ENCODE measurements at places on chromosomes 11 and 22.

DNA sequence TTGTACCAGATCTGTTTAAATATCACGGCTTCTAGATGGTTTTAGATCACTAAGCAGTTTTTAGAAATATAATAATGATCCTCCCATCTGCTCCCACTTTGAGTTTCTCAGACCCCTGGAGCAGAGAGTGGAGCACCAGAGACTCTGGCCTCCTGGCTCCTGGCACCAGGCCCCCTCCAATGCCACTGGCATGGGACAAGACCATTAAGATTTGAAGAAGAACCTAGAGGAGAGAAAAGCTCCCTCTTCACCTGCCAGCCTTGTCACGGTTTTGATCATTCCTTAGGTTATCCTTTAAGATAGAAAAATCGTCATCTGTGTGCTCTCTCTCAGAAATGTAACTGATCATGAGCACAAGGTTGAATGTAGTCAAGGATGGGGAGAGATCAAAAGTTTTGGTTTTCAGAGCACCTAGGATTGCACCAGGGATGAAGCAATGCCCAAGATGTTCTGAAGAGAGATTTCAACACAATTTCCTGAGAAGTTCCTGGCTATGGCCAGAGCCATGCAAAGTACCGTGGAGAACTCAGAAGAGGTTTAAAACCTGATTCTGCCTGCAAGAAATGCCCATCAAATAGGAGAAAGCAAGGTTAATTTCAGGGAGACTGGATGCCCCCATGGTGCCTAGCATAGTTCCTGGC lies 22.2 kb downstream of the IL10RA start:
- no peak for DNase-seq

DNA sequence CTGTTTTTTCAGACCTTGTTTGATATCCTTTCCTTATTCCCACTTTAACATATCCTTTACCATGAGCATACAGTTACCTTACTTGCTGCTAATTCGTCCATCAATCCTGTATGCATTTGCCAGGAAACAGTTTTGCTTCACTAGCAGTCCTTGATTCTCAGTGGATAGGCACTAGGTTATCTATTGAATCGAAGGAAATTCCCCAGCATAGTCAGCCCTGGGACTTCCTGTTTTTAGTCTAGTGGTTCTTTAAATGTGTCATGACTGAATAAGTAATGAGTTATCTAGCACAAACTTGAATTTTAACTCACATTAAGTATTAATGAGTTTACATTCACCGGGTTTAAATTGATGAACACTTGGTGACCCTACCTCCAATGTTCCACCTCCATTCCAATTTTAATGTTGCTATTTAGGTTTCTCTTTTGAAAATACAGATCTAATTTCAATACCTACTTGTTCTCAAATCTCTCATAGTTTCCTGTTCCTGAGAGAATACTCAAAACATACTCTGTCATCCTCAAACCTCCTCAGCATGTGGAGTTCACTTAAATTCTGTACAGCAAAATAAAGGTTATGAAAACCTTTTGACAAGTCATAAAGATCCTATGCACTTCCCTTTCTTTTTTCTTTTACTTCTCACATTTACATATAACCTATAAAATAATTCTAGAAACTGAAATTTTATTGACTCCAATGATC lies 1375.1 kb upstream of the TENM4 start:
- DNase-seq, result no peak

DNA sequence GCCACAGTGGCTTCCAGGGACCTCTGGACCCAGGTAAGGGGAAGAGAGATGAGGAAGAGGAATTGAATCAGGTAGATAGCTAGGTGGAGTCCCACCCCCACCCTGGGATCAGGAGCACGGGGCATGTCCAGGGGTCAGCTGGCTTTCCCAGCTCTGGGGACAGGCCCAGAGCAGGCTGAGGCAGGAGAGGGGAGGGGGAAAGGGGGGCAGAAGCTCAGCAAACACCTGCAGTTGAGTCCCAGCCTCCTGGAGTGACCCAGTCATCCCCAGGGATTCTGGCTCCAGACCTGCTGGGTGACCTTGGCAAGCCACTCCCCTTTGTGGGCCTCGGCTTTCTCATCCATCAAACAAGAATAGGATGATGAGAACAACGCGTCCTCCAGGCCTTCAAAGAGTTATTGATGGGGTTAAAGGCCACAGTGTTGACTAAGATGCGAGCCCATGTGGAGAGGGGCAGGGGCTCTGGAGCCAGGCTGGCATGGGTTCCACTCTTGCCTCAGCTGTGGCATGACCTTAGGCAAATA lies 16.0 kb downstream of the STARD10 start:
- no peak for DNase-seq

DNA sequence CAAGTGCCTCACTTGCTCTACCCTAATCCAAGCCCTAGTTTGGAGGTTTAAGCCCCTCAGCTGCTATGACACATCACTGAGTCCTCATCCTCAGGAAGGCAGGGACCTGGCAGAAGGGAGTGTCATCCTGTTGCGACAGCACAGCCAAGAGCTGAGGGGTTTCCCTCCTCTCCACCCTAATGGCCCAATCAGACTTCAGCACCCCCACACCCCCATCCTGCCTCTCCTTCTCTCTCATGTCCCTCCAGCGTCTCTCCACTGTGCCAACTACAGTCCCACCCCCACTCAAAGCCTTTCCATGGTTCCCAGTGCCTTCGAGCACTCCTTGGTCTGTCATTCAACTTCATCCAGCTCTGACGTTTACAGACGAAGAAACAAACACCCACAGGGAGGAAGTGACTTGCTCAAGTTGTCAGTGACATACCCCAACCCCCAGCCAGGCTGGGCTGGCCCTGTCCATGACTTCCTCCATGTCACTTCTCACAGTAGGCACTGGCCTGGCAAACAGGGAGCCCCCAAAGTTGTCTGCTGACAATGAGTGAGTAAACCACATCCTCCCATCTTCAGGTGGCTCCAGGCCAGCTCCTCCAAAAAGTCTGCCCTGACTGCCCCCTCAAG lies 15.6 kb downstream of the ARAP1 start:
- peak; percentile 41 for DNase-seq

GRCh38 chr11:126636911-126637794 lies 281.7 kb downstream of the ST3GAL4 start:
- no peak for DNase-seq

- DNase-seq, result no peak
Measured at GRCh38 chr11:29448246-29448877, 568.5 kb downstream of the KCNA4 start.

DNA sequence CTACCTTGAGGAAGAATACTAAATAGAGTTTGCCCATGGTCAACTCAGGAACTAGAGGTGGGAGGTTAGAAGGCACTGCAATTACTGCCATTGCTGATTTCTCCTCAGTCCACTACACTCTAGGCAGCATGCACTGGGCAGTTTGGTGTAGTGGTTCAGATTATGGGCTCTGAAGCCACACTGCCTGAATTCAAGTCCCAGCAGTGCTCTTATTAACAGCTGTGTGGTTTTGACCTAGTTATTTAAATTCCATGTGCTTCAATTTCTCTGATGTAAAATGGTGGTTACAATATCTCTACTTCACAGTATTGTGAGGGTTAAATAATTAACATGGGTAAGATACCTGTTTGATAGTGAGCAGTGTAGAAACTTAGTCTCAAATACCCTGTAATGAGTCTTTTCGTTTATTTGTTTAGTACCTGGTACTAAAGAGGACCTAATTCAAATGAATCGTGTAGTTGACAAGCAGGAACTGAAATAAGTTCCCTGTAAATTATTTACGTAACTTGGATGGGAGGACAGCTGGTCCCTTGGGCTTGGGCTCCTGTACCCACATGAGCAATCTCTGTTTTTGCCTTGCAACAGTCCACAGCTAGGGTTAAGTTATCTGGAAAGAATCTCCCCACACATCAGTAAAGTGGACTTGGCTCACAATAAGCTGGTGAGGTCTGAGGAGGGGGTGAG lies 17.8 kb downstream of the PRR5L start:
- no peak for DNase-seq

DNA sequence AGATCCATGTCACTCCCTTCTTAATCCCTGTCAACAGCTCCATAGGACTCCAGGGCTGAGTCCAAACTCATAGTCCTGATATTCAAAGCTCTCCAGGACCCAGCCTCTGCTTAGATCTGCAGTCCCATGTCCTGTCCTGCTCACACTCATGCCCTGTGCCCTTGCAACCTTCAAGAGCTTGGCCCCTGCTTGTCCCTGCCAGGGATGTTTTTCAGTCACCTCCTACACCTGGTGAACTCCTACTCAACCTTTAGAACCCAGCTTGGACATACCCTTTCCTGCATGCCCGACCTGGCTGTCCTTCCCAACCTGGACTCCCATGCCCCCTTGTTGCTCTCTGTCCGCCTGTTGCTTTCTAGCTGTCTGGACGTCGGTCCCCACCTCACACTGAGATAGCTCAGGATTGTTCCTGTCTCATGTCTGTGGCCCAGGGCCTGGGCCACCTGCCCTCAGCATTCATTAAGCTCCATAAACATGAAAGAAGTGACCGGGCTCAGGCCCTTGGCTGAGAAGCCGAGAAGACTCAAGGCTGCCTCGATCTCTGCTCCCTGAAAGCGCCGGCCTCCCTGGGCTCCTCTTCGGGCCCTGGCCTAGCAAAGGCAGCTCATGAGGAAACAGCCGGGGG lies 48.8 kb upstream of the RTL6 start:
- no peak for DNase-seq

DNA sequence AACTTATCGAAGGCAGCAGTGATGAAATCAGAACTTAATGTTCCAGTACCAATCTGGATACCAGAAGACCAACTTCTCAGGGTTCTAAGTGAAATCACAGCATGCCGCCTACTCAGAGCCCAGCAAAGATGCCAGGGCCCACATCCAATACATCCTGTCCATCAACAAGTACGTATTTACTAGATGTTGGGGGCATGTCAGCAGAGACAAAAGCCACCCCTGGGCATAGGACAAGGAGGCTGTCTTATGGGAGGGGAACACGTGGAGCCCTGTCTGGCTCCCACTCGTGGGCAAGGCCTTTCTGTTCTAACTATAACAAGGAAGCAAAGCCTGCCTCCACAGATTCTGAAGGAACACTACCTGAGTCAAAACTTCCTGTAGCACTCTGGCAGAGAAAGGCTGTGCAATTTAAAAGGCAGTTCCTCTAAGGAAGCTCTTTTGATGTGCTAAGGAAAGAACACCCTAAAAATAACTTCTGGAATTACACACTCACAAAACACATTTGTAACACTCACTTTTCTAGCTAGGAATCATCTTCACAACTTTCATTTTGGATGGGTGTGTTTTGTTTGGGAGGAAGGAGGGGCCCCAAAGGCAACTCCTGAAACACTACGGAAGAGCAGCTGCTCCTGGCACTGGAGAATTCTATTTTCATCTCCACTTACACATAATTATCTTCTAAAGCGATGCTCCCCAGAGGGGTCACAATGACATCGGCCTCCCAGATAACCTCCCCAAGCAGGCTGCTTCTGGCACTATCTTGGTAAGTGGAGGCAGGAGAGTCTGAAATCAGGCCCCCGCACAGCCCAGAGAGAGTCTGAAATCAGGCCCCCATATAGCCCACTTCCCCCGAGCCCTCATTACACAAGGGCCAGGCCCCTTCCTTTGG lies 14.2 kb downstream of the SMCO4 start:
- no peak for DNase-seq

Measured in stimulated activated CD4-positive, alpha-beta T cell treated with anti-CD3 and anti-CD28 coated beads, Interleukin-1b, Interleukin-23, amount 100 ng/mL, for 4 hours (primary cell).